ENCODE measurements at places on chromosomes 3 and 15. TPM values are rescaled to one million over a fixed set of nuclear protein-coding genes. Genes with fewer than 3 reads are reported as not detected.

Gene SV2B
- 0.02 TPM for total RNA-seq

- no peak for DNase-seq
- H3K27ac ChIP-seq: no peak overlapping the region
- no peaks in the 10 kb centered on the region for H3K4me1 ChIP-seq
- H3K27me3 ChIP-seq: no peaks in the 10 kb centered on the region
Observed at GRCh38 chr3:125428216-125428830, 53.2 kb upstream of the ZNF148 start.

DNA sequence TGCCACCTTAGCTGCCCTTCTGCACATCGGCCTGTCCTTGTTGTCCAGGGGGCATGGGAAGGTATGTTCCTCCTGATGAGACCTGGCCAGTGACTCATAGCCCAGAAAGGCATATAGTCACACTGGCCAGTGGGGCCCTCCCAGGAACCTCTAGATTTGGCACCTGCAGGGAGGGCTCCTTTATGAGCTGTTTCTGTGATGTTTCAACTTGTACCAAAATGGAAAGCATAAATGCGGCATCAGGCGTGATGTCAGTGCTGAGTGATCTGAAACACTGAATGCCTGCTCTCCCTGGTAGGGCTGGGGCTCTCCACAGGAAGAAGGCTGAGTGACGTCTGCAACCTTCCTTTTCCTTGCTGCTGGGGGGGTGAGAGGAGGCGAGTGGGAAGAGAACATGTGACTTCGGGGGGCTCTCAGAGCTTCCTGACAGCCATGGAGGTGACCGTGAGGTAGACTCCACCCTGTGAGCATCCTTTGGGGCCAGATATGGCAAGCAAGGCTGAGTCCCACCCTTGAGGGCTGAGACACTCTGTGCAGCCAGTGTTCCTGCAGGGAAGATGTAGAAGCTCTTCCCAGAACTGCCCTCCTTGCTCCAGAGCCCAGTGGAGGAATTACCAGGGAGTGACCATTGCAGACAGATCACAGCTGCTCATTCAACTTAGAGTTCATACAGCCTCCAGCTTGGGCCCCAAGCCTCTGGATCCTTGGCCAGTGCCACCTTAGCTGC lies 37.1 kb upstream of the APEH start:
- H3K4me1 ChIP-seq: no peaks in the 10 kb centered on the region
- H3K36me3 ChIP-seq: no peaks in the 10 kb centered on the region
- H3K27me3 ChIP-seq: no peaks in the 10 kb centered on the region

- no peaks in the 10 kb centered on the region for H3K36me3 ChIP-seq
- DNase-seq: no peak
- H3K4me1 ChIP-seq: peaks cover 16% of the 10 kb centered on the region
Observed at GRCh38 chr3:72331076-72331475, 517.2 kb downstream of the SHQ1 start.

Gene KLF15
- total RNA-seq: 7.2 TPM

DNA sequence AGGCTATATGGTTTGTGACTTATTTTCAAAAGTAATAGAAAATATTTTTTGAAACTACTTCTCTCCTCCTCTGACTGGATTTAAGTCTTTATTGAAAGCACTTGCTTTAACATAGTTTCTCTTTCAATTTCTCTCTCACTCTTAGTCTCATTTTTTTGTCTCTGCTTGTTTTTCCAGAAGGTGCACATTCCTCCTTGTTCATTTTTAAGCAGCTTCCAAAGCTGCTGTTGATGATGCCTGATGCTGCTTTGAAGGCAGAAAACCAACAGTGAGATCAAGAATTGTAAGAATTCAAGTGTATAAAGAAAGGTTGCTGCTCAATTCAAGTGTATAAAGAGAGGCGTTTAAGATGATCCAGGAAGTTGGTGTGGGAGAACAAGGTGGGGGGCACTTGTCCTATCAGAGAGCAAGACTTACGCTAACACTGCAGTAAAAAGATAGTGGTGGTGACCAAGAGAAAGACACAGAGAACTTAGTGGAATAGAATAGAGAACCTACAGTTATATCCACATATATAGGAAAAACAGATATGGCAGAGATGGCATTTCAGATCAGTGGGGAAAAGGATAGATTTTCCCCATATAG lies 12.1 kb downstream of the NR2C2 start:
- H3K4me3 ChIP-seq: no peak overlapping the region
- H3K36me3 ChIP-seq: peaks cover 18% of the 10 kb centered on the region
- H3K27ac ChIP-seq: no peak overlapping the region
- DNase-seq: no peak
